ENCODE measurements at places on chromosomes 7 and 10.

- DNase-seq: peak; percentile 39
Measured at GRCh38 chr7:44735403-44736165, 13.1 kb upstream of the ZMIZ2 start.

DNA sequence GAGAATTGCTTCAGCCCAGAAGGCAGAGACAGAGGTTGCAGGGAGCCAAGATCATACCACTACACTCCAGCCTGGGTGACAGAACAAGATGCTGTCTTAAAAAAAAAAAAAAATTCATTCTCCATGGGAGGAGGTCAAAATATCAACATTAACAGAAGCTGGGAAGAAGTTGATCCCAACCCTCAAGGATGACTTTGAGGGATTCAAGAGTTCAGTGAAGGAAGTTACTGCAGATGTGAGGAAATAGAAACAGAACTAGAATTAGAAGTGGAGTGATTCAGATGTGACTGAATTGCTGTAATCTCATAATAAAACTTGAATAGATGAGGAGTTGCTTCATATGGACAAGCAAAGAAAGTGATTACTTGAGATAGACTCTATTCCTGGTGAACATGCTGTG is 19.7 kb upstream of the RPEL1 start:
- DNase-seq: no peak

DNA sequence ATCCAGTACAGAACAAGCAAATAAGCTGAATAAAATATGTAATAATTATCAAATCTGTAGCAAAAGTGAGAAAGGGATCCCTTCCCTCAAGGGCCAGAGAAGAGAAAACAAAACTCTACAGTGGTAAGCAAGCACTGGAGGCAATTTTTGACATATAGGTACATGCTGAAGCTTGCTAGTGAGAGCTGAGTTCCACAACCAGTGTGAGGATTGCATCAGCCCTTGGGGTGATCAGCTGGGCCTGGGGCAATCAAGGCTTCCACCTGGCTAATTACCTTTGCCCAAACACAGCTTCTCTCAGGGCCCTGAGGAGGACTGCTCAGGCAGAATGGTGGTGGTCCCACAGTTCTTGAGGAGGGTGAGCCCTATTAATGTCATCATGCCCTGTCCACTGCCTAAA is 134.4 kb upstream of the DLX6 start:
- no peak for DNase-seq

DNA sequence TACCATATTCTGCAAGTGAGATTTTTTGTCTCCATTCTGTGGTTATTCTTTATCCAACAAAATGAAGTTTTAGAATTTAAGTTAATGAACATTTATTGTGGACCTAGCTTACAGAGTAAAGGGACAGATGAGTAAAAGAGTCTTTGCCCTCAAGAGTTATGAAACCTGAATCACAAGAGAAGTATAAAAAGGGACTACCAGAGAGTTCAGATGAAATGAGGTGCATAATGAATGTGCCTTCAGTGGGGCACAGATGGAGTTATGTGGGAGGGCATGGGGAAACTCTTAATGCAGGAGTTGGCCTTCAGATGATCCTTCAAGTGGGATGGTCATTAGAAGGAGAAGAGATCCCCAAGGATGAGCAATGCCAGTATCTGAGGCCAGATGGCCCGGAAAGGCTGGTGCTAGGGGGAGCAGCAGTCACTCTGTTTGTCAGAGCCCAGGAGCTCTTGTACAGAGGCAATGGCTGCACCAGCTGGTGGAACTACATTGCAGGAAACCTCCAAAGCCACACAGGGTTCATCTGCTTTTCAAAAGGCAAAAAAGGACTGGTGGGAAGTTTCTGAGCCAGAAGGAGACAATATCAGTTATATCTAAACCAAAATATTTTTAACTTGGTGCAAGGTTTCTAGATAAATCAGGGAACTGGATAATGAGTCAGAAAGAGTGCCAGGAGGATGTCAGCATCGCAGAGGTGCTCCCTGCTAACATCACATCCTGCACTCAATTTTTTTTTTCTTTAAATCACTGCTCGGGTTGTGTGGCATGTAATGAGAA is 162.0 kb downstream of the KLF6 start:
- DNase-seq: no peak

- DNase-seq: no peak
Measured at GRCh38 chr10:64067009-64067606, 545.9 kb downstream of the REEP3 start.

DNA sequence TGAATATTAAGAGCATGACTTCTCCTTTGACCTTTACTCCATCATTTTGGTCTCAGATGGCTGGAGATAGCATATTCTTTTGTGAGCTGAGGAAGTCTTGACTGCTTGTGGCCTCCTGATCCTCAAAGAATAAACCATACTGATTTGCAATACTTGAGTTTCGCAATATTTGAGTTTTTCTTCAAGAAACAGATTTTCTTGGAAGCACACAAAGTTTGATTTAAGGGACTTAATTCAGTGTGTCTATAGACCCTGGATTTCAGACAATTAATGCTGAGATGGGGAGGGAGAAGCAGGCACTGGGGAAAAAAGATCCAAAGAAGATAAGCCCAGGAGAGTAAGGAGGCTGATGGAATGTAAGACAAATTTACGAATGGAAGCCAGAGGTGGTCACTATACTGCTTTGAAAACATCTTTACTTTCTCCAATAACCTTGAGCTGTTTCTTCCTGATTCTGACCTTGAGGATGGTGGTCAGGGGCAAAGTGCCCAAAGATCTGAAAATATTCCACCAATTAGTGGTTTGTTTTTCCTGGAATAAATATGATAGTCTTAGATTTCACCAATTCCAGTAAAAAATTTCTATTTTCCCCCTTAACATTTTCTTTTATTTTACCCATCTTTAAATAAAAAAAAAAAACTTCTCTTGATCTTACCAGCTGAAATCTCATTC is 7.5 kb downstream of the EPDR1 start:
- no peak for DNase-seq

DNA sequence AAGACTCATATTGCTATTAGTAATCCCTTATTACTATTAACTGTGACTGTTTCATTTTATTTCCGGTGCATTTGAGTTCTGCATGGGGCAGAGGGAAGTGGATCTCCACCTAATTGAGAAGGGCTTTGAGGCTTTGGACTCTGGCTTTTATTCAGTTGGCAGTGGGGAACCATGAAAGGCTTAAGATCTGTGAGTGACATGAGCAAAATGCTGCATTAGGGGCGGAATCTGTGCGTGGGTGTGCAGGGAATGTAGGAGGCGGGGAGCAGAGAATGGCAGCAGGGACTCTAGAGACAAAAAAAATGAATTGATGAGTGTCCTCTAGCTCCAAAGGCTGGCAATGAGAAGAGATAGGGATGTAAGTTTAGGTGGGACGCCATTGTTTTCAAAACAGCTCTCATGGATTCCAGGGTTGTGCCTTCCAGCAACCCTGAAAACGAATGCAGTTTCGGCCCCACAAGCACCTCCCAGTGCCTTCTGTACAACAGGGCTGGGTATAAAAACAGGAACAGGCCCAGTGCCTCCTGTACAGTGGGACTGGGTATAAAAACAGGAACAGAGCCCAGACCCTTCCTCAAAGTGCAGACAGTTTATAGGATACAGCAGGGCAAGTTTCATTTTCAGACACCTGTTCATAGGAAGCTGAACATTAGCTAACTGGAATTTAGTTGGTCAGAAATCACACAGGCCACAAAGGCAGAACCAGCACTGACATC is 663.3 kb upstream of the FOXK1 start:
- no peak for DNase-seq

- DNase-seq: no peak
Measured at GRCh38 chr7:110771717-110772116, 319.2 kb upstream of the LRRN3 start.

- no peak for DNase-seq
Measured at GRCh38 chr10:131320860-131321604, 9.5 kb upstream of the TCERG1L start.

DNA sequence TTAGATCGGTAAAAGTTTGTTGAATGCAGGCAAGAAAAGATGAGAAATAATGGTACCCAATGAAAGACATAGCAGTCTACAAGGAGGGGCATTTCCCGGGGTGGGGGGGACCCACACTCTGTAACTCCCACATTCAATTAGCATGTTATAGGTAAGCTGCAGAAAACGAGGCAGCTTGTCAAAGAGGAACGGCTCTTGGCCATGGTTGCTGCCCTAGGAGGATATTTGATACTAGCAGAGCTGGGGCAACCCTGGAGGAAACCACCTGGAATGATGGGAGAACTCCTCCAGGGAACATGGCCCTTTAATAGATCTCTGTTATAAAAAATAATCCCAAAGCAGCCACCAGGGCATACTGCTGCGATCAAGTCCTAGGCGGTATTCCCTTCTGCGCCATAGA is 98.5 kb downstream of the EGFR start:
- DNase-seq: no peak

GRCh38 chr7:90178679-90179278 is 24.5 kb downstream of the STEAP1 start:
- no peak for DNase-seq

DNA sequence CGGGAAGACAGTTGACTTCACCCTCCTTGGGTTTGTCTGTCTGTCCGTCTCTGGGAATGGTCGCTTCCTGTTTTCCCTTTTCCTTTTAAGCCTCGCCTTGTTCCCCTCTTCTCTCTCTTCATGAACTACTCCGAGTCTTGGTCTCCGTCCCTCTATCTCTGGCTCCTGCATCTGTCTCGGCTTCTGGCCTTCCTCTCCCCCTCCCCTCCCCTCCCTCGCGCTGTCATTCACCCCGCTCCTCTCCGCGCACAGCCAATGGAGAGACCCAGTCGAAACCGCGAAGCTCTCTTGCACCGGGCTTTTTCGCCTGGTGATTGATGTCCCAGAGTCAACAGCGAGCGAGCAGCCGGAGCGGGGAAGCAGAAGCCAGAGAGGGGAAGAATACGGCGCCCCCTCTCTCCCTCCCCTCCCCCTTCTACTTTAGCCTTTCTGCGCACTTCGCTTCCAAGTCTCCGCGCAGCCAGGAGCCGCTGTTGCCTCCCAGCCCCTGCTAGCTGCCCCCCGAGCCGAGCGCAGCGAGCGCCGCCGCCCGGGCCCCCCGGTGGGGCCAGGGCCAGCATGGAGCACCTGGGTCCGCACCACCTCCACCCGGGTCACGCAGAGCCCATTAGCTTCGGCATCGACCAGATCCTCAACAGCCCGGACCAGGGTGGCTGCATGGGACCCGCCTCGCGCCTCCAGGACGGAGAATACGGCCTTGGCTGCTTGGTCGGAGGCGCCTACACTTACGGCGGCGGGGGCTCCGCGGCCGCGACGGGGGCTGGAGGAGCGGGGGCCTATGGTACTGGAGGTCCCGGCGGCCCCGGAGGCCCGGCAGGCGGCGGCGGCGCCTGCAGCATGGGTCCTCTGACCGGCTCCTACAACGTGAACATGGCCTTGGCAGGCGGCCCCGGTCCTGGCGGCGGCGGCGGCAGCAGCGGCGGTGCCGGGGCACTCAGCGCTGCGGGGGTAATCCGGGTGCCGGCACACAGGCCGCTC is at the start of gene TLX1:
Gene TLX1, plus strand, starts transcription at position 317 of the 978 bp plus-strand sequence. Its CDS starts 242 bp downstream, at position 559.
- DNase-seq: no peak

DNA sequence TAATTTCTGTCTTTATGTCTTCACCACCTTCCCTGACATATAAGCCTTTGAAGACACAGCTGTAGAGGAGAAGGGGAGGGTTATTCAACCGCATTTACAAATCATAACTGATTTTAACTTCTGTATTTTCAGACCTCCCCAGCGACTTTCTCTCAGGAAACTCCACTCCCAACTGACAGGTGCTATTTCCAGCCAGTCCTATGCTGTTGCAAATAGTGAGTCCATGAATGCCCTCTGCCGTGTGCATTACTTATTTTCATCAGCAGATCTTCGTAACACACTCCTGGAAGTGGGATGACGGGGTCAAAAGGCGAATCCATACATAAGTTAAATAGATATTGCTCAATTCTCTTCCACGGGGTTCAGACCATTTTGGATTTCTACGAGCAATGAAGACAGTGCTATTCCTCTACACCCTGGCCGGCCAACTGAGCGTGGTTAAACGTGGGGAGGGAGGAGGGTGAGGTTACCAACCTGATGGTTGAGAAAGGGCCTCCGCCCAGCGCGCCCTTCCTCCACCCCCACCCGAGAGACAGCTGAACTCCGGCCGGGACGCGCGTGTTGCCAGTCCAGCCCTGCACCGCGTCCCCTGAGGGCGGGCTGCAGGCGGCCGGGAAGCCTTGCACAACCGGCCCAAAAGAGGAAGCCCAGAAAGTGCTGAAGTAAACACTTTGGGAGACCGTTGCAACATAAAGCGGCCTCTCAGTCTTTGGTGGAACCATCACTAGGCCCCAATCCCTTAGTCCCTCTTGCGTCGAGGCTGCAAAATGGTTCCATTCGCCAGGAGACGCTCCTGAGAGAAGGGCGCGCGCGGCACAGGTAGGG is at the start of gene APBB1IP:
Gene APBB1IP, plus strand, starts transcription at position 705 of the 825 bp plus-strand sequence. CDS start 53,986 bp downstream, outside the sequence.
- no peak for DNase-seq

- no peak for DNase-seq
Measured at GRCh38 chr7:34837801-34838201, 179.8 kb downstream of the NPSR1 start.

- DNase-seq: peak; percentile 73
Measured at GRCh38 chr7:100675581-100676350, 2.2 kb downstream of the GNB2 start.

DNA sequence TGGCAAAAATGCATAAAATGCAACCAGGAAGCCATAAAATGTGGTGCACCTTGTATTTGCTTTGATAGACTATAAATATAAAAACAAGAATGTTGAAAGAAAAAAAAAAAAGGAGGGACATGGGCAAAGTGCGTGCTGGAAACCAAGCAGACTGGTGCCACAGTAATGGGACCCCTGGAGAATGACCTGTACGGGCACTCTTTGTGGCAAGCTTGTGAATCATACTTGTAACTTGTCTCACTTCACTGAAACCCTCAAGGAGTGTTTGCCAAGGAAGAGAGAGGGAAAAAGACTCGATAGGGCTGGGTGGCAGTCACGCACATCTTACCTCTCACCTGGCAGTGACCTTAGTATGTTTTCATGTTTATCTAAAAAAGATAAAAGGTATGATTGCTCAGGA is 1183.6 kb downstream of the GATA3 start:
- no peak for DNase-seq

DNA sequence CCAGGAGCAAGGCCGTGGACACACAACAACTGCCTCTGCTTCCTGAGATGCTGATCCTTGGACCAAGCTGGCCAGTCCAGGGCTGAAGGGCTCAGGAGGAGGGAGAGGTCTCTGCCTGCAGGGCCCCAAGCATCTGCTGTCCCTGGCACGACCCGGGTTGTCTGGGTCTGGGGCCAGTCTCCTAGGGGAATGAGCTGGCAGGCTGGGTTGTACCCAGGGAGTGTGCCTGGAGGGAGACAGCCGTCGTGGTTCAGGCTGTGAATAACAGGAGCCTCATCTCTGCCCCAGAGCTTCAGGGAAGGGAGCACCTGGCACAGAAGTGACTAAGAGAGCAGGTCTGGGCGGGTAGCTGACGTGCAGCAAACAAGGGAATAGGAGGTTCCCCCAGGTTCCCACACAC is 17.9 kb upstream of the SERPINE1 start:
- DNase-seq: no peak

All from activated T-cell treated with anti-CD3 and anti-CD28 coated beads for 4 hours (primary cell).